Type B pancreatic cell (in vitro differentiated cells): ENCODE measurements at places on chromosomes 7 and 10. TPM values are rescaled to one million over a fixed set of nuclear protein-coding genes. Genes with fewer than 3 reads are reported as not detected.
A peak's percentile ranks its signal among the peaks of the same experiment; 100 is the strongest.

SLC37A3 gene
- total RNA-seq: 48.7 and 53.2 TPM in 2 replicates

DNA sequence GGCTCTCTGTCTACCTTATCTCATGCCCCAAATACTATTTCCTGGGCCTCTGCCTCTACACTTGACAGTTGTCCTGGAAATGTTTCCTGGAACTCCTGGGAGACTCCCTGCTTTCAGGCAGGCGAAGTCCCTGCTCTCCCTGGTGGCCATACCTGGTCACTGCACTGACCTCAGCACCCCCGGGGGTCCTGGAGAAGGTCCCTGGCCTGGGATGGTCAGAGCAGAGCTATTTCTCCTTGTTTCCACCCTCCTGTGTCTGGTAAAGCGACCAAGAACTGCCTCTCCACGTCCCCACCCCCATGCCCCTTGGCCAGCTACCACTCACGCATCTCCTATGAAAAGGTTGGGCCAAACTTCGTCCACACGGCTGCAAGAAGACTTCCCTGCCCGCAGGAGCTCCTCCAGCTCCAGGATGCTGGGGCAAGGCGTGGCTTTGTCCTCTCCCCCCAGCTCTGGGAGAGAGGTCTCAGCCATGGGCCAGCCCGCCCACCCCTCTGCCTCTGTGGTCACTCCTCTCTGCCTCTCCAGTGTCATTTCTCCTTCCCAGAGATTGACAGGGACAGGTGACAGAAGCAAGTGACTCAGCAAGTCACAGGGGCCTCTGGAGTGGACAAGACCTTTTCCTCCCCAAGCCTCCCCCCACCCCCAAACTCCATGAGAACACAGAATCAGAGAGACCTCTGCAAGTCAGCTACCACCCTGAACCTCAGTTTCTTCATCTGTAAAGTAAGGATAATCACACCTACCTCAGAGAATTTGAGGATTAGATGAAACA is 2.6 kb upstream of the SAMD8 start:
- H3K27me3 ChIP-seq: no peaks in the 10 kb centered on the region
- H3K4me3 ChIP-seq: peak overlapping the region; percentile 65
- no peak for DNase-seq

DNA sequence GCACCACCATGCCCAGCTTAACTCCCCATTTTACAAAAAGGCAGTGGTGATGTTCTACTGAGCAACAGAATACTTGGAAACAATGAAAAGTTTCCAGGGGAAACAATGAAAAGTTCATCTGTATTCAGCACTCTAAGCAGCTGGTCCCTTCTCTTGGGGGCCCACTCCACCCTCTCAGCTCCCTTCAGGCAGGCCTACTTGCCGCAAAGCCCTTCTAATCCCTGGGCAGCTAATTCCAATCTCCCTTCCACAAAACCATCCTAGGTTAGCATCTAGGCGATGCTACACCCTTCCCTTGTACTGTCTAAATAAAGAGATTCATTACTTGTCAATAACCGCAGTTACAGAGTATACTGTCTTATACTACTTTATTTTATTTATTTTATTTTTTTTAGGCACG is 79.1 kb downstream of the SPDYE5 start:
- H3K27ac ChIP-seq: no peak overlapping the region
- peaks cover 7% of the 10 kb centered on the region for H3K4me1 ChIP-seq
- peaks cover 10% of the 10 kb centered on the region for H3K36me3 ChIP-seq

GRCh38 chr7:47358944-47359588 is 222.8 kb downstream of the TNS3 start:
- no peak for DNase-seq
- peaks cover 7% of the 10 kb centered on the region for H3K36me3 ChIP-seq
- no peak overlapping the region for H3K4me3 ChIP-seq
- H3K27ac ChIP-seq: no peak overlapping the region
- H3K27me3 ChIP-seq: peaks cover 7% of the 10 kb centered on the region
- peaks cover 19% of the 10 kb centered on the region for H3K4me1 ChIP-seq

DNA sequence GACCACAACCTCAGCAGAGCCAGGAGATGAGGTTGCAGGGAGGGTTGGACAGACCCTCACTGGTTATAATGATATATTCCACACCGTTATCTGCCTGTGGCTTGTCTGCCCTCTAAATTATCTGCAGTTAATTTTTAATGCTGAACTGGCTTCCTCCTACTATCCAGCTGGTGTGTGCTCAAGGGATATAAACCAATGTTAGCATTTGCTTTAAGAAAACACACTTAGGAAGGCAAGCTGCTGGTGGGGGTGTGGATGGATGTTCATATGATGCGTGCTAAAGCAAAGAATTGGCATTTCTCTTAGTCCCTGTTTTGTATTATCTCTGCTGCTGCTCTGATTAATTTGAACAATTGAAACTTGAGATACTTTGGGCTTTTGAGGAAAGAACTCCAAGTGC is 132.2 kb upstream of the NPVF start:
- peak overlapping the region; percentile 64 for H3K27ac ChIP-seq
- peaks cover 22% of the 10 kb centered on the region for H3K4me1 ChIP-seq
- H3K4me3 ChIP-seq: peak overlapping the region; percentile 13
- H3K27me3 ChIP-seq: no peaks in the 10 kb centered on the region
- DNase-seq: no peak

DNA sequence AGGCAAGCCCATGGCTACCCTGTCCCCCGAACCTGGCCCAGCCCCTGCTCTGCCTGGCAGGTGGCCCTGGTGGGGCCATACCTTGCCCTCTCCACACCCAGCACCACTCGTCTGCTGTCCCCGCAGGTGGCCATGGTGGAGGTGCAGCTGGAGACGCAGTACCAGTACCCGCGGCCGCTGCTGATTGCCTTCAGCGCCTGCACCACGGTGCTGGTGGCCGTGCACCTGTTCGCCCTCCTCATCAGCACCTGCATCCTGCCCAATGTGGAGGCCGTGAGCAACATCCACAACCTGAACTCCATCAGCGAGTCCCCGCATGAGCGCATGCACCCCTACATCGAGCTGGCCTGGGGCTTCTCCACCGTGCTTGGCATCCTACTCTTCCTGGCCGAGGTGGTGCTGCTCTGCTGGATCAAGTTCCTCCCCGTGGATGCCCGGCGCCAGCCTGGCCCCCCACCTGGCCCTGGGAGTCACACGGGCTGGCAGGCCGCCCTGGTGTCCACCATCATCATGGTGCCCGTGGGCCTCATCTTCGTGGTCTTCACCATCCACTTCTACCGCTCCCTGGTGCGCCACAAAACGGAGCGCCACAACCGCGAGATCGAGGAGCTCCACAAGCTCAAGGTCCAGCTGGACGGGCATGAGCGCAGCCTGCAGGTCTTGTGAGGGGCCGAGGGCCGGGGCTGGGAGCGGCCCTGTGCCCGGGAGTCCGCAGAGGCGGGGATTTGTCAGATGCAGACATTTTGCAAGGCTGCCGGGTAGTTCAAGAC is 13.2 kb downstream of the ORAI2 start:
- no peaks in the 10 kb centered on the region for H3K27me3 ChIP-seq
- no peak overlapping the region for H3K4me3 ChIP-seq
- H3K27ac ChIP-seq: no peak overlapping the region

GRCh38 chr10:47179291-47179647 is 120.7 kb upstream of the GDF10 start:
- no peak for DNase-seq
- peaks cover 24% of the 10 kb centered on the region for H3K4me1 ChIP-seq
- H3K36me3 ChIP-seq: no peaks in the 10 kb centered on the region
- peaks cover 24% of the 10 kb centered on the region for H3K27me3 ChIP-seq

GRCh38 chr7:75660566-75661215 is 78.0 kb downstream of the HIP1 start:
- no peaks in the 10 kb centered on the region for H3K4me1 ChIP-seq
- H3K4me3 ChIP-seq: no peak overlapping the region
